ENCODE measurements at places on chromosomes 5 and 9.

- no peak for DNase-seq
Measured at GRCh38 chr5:15521381-15522186, 21.6 kb downstream of the FBXL7 start.

DNA sequence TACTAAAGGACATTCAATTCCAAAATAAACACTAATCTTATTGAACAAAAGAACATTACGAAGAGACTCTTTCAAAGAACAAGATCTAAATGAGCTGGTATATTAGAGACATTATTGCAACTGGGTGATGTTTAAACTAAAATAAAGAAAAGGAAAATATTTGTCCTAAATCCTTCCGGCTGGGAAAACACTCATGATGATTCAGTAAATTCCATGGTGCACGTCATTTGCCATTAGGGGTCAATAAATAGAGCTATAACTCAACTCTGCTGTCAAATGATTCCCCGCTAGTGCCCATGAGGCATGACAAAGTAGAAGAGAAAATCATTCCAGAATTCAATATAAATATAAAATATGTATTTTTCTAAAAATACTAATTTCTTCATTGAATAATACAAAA lies 565.5 kb upstream of the TUSC1 start:
- DNase-seq = no peak

- no peak for DNase-seq
Measured at GRCh38 chr5:168992016-168992415, 308.9 kb downstream of the SLIT3 start.

DNA sequence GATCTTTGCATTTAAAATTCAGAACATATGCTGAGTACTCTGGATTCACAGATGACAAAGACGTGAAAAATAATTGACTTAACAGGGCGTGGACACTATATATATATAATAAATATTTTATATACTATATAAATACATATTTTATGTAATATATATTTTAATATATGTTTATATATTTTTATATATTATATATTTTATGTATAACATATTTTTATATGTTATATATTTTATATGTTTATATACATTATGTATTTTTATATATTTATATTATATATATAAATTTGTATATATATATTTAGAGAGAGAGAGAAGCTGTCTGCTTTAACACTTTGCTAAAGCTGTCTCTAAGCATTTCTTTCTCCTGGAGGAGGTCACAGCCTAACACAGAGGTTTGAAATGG lies 113.1 kb downstream of the INIP start:
- DNase-seq = no peak

GRCh38 chr5:9408964-9409363 lies 136.9 kb downstream of the SEMA5A start:
- DNase-seq = no peak

DNA sequence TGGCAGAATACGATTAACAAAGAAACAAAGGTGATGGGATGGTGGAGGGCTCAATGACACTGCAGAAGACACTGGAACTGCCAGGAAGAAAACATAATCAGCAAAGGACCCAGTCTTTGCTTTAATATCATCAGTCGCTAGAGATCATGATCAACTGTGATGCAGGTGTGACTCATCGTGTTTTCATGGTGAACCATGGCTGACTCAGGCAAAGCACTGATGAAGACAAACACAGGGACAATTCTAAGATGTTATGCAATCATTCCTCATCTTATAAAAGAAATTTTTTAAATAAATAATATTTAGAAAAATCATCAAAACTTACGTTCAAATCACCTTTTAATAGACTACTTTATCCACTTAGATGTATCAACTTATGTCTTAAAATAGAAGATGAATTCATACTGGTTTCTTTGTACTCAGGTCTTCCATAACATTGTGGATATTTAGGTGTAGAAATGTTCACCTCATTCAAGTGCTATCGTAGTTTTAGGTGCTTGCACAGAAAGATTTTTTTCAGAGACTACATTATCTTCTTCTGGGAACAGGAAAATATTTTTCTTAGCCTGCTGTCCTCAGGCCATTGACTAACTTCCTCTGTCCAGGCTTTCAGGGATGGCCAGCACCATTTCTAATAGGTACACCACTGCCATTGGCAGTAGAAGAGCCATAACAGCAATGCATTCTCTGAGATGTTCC lies 673.4 kb upstream of the MEF2C start:
- no peak for DNase-seq

- DNase-seq = no peak
Measured at GRCh38 chr5:141521244-141521781, 32.4 kb downstream of the PCDHGC5 start.

DNA sequence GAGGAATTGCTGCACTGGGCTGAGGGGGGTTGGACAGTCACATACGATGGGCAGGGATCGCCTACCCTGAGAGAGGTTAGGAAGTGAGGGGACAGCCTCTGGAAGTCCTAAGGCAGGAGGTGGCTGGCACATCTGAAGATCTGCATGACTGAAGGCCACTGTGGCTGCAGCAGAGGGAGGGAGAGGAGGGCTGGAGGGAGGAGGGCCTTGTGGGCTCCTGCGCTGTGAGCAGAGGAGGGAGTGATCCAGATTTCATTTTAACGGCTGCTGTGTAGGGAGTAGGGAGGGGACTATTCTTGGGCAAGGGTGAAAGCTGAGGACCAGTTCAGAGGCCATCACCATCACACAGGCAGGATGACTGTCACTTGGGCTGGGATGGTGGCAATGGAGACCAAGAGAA lies 7.1 kb downstream of the EIF4E1B start:
- no peak for DNase-seq

DNA sequence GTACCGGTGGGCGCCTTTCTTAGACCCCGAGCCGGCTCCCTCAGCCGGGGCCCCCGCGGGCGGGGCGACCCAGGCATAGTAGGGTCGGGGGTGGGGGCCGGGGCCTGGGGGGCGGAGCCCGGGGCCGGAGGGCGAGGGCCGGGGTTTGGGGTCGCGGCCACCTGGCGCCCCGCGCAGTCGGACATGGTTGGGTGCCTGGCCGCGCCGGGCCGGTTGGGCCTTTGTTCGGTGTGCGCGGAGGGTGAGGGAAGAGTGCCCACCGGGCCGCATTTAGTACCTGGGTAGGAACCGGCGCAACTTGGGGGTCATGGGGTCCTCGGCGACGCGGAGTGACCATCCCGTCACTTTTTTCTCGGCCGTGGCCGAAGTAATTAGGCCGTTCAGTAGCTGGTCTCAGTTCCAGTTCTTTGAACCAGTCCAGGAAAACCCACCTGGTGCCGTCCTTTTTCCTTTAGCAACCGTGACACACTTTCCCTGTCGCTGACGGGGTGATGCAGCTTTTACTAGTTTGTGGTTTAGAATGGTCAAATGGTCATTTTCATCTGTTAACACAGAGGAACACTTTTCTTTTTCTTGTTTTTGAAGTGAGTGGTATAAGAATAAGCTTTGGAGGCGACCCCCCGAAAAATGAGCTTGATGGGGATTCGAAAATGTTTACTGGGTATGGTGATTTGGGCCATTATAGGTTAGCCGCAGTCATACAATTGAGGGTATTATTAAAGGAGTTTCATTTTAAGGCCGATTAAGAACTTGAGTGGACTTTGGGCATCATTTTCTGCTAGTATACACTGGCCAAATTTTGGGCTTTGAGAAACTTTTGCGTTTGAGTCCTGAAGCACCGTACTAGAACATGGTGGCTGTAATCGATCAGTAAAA lies 589 bp downstream of the CKS2 start:
- peak; percentile 4 for DNase-seq

DNA sequence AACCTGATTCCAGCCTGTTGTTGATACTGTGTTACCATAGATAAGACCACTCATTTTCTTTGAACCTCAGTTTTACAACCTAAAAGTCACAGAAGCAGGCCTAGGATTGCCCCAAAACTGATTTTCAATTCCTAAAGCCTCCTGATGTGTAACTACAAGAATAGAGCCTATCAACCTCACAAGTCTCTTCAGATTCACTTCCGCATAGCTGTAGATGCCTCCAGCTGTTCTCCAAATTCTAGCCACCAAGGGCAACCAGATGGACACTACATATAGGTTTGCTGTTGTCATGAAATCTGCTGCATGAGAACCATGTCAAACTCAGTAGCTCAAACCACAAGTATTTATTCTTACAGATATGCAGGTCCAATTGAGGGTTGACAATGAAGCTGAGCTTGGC lies 143.5 kb downstream of the SPATA31D1 start:
- no peak for DNase-seq

GRCh38 chr5:2534970-2535369 lies 216.5 kb downstream of the IRX2 start:
- no peak for DNase-seq

- no peak for DNase-seq
Measured at GRCh38 chr5:170479484-170479883, 24.3 kb upstream of the KCNIP1 start.

DNA sequence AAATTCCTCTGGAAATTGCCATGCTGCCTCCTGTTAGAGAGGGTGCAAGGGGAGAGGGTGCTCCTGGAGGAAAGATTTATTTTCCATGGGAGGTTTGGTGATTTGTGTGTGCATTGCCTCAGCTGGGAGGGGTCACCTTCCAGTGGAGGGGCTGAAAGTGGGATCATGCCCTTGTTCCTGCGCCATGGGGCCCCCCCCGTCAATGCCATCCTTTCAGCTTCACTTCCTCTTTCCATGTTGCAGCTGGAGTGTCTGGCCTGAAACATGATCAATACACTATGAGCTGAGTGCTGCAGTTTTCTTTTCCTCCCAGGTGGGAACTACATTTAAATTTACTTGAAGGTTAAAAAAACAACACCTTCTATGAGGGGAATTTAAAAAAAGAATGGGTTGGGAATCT lies 176.8 kb downstream of the MELK start:
- no peak for DNase-seq

DNA sequence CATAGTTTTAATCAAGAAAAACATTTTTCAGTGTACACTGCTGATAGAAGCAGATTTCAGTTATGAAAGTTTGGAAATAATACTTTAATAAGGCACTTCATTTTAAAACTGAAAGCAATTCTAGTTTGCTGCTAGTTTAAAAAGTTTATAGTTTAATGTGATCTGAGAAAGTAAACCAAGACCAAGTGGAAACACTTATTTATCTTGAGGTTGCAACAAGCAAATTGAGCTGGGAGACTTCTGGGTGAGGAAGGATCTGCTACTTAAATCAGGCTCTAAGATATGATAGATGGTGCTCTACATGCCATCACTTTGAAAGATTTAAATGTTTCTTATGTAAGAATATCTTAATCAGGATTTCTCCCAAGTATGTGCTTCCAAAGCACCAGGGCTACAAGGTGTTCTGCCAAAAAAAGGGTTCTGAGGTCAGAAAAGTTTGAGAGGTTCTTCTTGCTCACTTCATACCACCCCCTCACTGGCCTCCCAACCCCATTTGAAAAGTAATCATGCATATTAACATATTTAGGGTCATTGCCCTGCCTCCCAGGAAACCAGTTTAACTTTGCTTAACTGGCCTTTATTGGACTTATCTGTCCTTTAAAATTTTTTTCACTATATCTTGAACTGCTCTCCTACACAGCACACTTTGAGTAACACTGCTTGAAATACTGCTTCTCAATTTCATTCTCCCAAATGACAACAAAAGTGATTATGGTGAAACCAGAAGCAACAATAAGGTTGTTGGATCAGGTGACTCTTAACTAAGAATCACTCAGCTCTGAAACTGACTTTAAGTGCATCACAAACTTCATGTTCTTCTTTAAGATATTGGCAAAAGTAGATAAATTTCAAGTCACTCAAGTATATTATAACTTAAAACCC lies 15.5 kb downstream of the SLC44A1 start:
- DNase-seq = no peak

- no peak for DNase-seq
Measured at GRCh38 chr9:129567842-129568559, 52.9 kb downstream of the C9orf50 start.

DNA sequence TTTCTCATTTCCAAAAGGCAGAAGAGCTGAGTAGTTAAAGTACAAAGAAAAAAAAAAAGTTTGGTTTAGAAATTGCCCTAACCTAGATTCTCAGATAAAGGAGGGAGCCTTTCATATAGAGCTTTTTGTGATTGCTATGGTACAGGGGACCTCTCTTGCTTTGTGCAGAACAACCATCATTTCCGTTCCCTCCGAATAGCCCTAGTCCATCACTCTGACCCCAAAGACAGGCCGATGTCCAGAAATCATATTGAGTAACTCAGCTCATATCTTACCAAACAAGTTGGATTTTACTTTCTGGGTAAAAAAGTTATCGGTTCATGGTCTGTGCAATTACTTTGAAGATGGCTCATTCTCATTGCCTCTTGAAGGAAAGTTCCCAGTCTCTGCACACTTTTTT lies 36.7 kb upstream of the COL15A1 start:
- DNase-seq = no peak

DNA sequence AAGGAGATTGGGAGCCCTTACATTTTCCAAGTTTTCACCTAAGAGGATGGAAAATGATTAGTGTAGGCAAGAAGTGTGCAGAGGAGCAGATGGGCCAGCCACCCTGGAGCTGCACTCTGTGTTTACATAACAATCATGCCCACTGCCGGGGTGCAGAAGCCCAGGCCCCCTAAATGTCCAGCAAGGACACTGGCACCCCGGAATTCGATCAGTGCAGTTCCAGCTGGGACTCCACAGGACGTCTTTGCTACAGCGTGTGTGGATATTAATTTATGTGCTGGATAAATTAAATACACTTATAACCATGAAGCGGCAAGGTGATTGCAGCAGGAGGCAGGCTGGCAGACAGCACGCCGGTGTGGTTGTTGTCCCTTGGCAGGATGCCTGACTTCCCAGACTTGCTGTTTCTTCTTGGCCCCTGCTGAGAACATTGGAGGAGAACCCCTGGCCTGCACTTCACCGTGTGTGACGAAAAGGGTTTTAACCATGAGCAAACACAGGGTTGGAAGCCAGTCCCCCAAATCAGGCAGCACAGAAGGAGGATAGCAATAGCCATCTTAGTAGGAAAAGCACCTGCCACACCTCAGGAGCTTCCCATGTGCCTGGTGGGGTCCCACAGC lies 73.7 kb downstream of the GADD45G start:
- no peak for DNase-seq

- DNase-seq = peak; percentile 41
Measured at GRCh38 chr5:55994495-55994997, at the start of gene IL6ST. Gene IL6ST, minus strand, starts transcription at chr5:55994963. Its CDS starts 18,685 bp downstream, at chr5:55976278.

- DNase-seq = no peak
Measured at GRCh38 chr5:78005021-78005785, 229.1 kb upstream of the TBCA start.

- DNase-seq = no peak
Measured at GRCh38 chr9:101092922-101093321, 64.4 kb downstream of the PLPPR1 start.

DNA sequence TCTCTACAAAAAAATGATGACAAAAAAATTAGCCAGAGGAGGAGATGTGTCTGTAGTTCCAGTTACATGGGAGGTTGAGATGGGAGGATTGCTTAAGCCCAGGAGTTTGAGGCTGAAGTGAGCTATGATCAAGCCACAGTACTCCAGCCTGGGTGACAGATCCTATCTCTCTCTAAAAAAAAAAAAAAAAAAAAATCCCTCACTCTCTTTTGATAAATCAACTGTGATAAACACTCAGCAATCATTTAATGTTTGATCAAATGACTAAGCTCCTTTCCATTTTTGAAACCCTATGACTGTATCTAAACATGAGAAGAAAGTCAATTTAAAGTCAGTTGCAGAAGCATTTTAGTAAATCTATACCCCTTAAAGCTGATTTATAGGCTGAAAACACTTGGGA lies 112.1 kb upstream of the IL6ST start:
- DNase-seq = no peak
